Hepatic stellate cell (primary cell): ENCODE measurements at places on chromosomes 5 and 9.

- peak; percentile 44 for DNase-seq
Measured at GRCh38 chr9:136546697-136547501, 1.1 kb upstream of the NOTCH1 start.

GRCh38 chr9:87290241-87291052, 207.2 kb upstream of the DAPK1 start:
- DNase-seq = peak; percentile 40

- no peak for DNase-seq
Measured at GRCh38 chr9:36864491-36865410, 169.3 kb downstream of the PAX5 start.

DNA sequence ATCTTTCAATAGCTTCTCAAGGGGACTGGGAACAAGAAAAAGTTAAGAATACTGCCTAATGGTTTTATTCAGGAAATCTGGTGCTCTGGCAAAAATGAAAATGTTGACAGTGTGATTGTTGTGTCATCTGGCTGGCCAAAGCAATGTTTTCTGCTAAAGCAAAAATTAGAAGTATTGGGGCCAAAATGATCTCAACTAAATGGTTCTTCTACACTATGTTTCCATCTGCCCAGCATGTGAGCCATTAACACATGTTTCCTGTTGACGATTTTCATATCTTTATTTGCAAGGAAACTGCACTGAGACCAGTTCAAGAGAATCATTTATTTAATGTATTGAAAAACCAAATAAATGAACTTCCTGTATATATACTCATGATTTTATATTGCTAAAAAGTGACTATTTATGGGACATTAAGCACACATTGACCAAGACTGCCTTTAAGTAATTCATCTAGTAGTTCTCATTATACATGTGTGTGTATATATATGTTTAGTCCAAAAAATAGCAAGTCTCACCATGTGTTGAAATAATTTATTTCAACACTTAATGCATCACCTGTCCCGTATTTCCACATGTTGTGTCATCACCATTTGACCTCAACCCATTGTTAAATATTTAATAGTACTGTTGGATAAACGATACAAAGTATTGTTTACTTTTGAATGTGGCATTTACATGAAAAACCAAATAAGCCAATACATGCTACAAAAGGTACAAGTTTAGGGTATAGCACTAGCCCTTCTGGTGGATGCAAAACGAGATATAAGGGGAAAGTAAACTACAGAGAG, 7.5 kb upstream of the FST start:
- DNase-seq = no peak

DNA sequence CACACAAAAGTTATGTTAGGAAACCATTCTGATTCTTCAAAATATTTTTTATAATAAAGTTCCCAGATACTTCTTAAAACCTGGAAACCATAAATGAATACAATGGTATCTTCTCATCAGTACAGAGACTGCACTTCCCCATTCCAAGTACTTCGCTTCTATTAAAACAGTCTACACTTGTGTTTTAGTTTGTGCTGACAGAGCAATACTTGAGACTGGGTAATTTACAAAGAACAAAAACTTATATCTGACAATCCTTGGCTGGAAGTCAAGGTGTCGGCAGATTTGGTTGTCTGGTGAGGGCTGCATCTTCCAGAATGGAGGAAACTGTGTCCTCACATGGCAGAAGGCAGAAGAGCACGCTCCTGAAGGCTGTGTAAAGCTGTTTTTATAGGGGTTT, 70.1 kb downstream of the RFX3 start:
- no peak for DNase-seq

- no peak for DNase-seq
Measured at GRCh38 chr5:13606051-13606450, 338.4 kb downstream of the DNAH5 start.

DNA sequence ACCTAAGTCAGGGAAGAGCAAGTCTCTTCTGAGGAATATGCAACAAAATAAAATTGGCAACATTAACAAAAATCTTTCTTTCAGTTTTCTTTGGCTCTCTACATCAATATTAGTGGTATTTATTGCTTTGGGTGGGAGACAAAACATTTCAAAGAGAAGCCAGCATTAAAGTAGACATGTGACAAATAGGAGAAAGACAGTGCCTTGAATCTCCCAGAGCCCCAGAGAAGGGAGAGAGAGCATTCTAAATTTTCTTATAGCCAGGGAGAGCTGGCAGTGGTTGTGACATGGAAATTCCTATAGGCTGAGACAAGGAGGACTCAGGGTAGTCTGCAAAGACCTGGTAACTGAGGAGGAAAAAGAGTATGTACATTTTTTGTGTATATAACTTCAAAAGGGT, 79.4 kb upstream of the NREP start:
- no peak for DNase-seq

DNA sequence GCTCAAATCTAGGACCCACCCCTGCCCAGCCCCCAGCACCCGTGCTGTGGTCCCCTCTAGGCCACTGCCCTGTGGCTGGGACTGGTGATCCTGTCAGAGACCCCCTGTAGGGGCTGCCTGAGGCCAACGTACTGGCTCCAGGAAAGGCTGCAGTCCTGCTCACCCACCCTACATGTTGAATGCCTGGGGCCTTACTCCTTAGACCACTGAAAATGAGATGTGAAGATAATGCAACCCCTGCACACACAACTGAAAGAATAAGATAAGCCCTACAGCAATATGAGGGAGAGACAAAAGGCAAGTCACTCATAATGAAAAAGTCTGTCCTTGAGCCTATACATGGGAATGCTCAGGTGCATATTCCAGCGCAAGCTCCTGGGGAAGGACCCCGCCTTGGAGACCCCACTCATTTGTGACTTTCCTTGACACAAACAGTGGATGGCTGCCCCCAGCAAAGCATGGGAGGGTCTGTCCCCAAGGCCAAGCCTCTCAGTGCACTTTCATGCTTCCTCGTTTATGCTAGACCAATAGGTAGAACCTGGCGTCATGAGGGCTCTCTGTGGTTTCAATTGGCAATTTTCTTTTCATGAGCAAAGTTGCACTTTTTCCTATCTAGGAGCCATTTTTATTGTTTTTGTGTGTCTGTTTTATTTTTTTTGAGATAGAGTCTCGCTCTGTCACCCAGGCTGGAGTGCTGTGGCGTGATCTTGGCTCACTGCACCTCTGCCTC, 12.5 kb upstream of the WNK2 start:
- no peak for DNase-seq

- no peak for DNase-seq
Measured at GRCh38 chr5:73104326-73104725, 16.0 kb upstream of the TMEM171 start.

DNA sequence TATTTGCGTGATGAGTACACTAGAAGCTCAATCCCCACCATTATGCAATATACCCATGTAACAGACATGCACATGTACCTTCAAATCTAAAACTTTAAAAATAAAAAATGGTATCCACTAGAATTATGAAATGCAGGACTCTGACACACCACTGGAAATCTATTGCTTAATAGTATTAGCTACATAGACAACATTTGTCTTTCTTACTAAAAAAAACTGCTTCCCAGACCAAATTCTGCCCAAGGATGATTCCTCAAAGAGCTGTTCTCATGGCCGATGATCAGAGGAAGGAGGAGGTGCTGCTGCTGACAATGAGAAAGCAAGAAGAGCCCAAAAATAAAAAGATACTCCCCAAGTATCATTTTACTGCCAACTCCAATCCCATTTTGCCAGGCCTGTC, 67.2 kb downstream of the TTC39B start:
- DNase-seq = peak; percentile 19

DNA sequence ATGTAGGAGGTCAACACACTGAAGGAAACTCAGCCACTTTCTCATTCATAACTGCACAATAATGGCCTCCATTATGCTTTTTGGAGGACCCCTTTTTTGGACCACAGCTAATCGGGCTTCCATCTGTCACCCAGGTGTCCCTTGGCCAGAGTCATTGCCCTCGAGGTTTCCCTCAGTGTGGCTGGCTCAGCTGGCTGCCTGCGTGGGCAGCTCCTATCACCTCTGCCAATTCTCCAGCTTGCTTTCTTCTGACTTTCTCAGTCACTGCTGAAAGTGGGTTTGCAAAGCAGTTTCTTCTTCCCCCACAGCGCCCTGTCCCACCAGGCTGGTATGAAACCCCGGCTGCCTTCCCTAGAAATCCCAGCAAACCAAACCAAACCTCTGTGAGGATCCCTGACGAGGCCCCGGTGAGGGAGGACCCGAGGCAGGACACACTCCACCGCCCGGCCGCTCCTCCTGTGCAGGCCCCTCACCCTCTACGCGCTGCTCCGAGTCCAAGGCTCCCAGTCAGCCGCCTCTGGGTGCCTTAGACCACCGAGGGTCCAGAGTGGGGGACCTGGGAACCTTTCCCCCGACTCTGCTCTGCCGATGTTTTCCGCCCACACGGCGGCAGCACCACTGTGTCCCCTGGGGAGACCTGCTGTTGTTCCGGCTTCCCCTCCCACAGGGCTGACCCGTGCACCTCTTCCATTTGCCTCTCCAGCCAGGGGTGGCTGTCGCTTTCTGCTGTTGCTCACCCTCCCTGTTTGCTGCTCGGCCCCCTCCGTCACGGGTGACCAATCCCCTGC, 109.5 kb downstream of the TENT4A start:
- DNase-seq = no peak
